ENCODE measurements at places on chromosomes 7 and 10.

- no peak overlapping the region for H3K4me3 ChIP-seq
- H3K27ac ChIP-seq: no peak overlapping the region
- no peaks in the 10 kb centered on the region for H3K27me3 ChIP-seq
- DNase-seq: no peak
- peaks cover 10% of the 10 kb centered on the region for H3K4me1 ChIP-seq
Measured at GRCh38 chr7:47847207-47847606, 101.1 kb downstream of the PKD1L1 start.

DNA sequence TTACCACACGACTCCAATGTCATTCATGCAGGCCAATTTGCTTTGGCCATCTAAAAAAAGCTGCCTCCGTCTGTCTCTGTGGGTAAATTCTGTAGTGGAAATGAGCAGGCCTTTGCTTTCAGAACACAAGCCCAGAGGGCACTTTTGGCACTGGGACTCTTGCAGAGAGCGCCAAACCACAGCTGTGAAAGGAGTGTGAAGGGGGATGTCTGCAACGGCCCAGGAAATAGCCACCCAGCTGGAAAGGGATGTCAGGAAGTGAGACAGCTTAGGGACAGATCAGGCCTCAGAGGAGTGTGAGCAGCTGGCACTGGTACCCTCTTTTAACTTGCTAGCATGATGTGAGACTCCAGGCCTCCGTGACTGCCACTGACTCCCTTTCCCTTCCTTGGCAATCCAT is 152.4 kb downstream of the DKK1 start:
- no peak overlapping the region for H3K27ac ChIP-seq
- no peak for DNase-seq
- H3K4me1 ChIP-seq: peaks cover 4% of the 10 kb centered on the region
- no peak overlapping the region for H3K4me3 ChIP-seq

- H3K36me3 ChIP-seq: no peaks in the 10 kb centered on the region
- H3K27ac ChIP-seq: no peak overlapping the region
- no peaks in the 10 kb centered on the region for H3K4me1 ChIP-seq
- H3K4me3 ChIP-seq: no peak overlapping the region
- no peak for DNase-seq
Measured at GRCh38 chr10:104666106-104666505, 25.0 kb downstream of the SORCS3 start.

- no peak for DNase-seq
- no peak overlapping the region for H3K4me3 ChIP-seq
- no peaks in the 10 kb centered on the region for H3K27me3 ChIP-seq
- no peaks in the 10 kb centered on the region for H3K4me1 ChIP-seq
- no peaks in the 10 kb centered on the region for H3K36me3 ChIP-seq
Measured at GRCh38 chr10:11625019-11625735, 13.7 kb upstream of the USP6NL start.

- no peaks in the 10 kb centered on the region for H3K27me3 ChIP-seq
- no peak for DNase-seq
- peaks cover 3% of the 10 kb centered on the region for H3K4me1 ChIP-seq
Measured at GRCh38 chr10:22647244-22647643, 67.1 kb downstream of the PIP4K2A start.

- H3K27ac ChIP-seq: no peak overlapping the region
- peaks cover 8% of the 10 kb centered on the region for H3K27me3 ChIP-seq
- no peaks in the 10 kb centered on the region for H3K36me3 ChIP-seq
- H3K4me1 ChIP-seq: no peaks in the 10 kb centered on the region
- no peak overlapping the region for H3K4me3 ChIP-seq
Measured at GRCh38 chr7:127504715-127505114, 80.7 kb downstream of the GCC1 start.
